ENCODE measurements at places on chromosomes 11 and 22. TPM values are rescaled to one million over a fixed set of nuclear protein-coding genes. Genes with fewer than 3 reads are reported as not detected.

SBF1 gene
- total RNA-seq, result 91.1 TPM

USP2 gene
- total RNA-seq, result 5.0 TPM

CDC42BPG gene
- 30.1 TPM for total RNA-seq

NLRP6 gene
- not detected for total RNA-seq

DENND6B gene
- 11.0 TPM for total RNA-seq

P2RX6 gene
- total RNA-seq, result 0.20 TPM

ZNF215 gene
- total RNA-seq, result 9.9 TPM

OR52E8 gene
- total RNA-seq, result not detected

HBG1 gene
- total RNA-seq, result 3.6 TPM

F2 gene
- 0.47 TPM for total RNA-seq

NLRP10 gene
- total RNA-seq, result not detected

DMC1 gene
- total RNA-seq, result 0.89 TPM

SPI1 gene
- 0.32 TPM for total RNA-seq

ILK gene
- 73.5 TPM for total RNA-seq

ACTN3 gene
- not detected for total RNA-seq

TUBA8 gene
- 2.3 TPM for total RNA-seq

SLC37A2 gene
- 5.1 TPM for total RNA-seq

SLC29A2 gene
- 39.7 TPM for total RNA-seq

NOL12 gene
- 31.4 TPM for total RNA-seq

MPEG1 gene
- 0.07 TPM for total RNA-seq

TNNT3 gene
- total RNA-seq, result 0.71 TPM

TP53AIP1 gene
- 0.15 TPM for total RNA-seq

KRTAP5-9 gene
- 0.27 TPM for total RNA-seq

KIRREL3 gene
- not detected for total RNA-seq

CATSPERZ gene
- total RNA-seq, result 1.7 TPM

APOA5 gene
- total RNA-seq, result 0.12 TPM

CCND1 gene
- total RNA-seq, result 601 TPM

MYO7A gene
- 1.8 TPM for total RNA-seq

GRM5 gene
- not detected for total RNA-seq

CADM1 gene
- 0.79 TPM for total RNA-seq

C11orf97 gene
- not detected for total RNA-seq

TYR gene
- total RNA-seq, result not detected

BRSK2 gene
- total RNA-seq, result 14.0 TPM

SEPTIN3 gene
- 9.3 TPM for total RNA-seq

SEC14L6 gene
- not detected for total RNA-seq

OR56A1 gene
- not detected for total RNA-seq

GRIA4 gene
- total RNA-seq, result not detected

ZC3H7B gene
- 42.0 TPM for total RNA-seq

OR5A1 gene
- not detected for total RNA-seq

MRPL49 gene
- 77.5 TPM for total RNA-seq

SYNGR1 gene
- total RNA-seq, result 20.7 TPM
